ENCODE measurements at places on chromosomes 11 and 22.

DNA sequence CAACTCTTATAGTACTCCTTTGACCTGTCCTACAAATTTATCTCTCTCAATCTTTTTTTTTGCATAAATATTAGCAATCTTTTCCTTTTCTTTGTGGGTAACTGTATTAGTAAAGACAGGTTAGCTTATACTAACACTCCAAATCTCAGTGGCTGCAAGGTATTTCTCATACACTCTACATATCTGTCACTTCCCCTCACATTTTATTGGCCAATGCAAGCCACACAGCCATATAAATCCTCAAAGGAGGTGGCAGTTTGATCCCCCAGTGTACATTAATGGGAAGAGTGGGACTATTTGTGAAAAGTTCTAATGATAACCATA lies 42.6 kb upstream of the EED start:
- DNase-seq, result no peak

DNA sequence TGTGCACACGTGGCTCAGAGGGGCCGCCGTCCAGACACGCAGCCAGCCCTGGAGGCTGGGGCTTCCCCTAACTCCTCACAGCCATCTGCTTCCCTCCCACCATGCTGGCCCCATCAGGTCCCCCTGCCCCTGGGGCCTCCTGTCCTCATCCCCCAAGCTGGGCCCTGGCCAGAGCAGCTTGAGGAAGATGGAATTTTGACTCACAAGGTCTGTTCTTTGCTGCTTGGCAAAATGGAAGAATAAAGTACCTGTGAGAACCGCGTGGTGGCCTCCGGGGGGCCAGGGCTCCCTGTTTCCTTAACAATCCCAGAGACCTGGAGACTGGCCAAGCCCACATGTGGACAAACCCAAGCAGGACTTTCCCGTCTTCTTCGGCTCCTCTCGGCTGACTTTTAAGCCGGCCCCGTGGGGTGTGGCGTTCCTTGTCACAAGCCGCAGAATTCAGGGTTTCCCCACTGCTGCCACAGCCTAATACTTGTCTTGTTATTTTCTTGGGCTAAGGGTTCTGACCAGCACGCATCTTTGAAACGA lies 872.8 kb downstream of the BRD1 start:
- no peak for DNase-seq

DNA sequence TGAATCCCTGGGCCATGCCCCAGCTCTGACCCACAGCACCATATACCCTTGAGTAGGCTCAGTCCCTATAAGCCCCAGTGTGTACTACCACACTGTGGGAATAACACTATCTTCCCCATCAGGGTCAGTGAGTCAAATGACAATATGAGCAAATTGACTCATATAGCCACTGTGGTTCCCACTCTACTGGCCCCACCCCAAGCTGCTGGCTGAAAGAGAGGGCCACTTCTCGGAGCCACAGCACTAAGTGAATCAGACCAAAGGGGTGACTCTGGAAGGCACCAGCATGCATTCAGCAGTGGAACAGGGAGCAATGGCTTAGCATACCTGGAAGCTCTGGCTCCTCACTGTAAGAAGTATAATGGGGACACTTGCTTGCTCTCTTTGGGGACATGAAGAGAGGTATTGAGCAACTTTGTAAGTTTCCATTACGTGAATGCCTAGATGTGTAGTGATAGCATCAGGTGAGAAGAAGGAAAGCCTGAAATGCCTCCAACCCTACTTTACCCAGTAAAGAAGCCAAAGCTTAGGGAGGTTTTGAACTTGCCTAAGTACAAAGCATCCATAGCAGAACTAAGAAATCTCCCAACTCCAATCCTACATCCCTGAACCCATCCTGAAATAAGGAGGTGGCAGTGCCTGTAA lies 13.5 kb downstream of the CD59 start:
- no peak for DNase-seq

DNA sequence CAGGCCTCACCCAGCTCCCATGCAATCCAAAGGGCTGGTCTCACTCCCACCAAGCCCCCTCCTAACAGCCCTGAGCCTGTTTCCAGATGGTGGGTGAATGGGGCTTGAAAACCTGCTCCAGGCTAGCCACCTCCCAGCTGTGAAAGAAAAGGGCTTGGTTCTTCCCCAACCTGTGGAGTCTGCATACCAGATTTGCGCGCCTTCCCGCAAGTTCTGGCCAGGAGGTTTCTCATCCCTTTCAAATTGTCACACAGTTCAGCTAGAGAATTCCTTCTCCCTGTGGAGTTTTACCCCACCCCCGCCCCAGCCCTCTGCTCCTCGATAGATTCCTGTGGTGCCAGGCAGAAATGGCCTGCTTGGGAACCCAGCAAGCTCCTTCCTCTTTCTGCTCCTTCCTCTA lies 734.6 kb upstream of the FAT3 start:
- DNase-seq, result no peak

DNA sequence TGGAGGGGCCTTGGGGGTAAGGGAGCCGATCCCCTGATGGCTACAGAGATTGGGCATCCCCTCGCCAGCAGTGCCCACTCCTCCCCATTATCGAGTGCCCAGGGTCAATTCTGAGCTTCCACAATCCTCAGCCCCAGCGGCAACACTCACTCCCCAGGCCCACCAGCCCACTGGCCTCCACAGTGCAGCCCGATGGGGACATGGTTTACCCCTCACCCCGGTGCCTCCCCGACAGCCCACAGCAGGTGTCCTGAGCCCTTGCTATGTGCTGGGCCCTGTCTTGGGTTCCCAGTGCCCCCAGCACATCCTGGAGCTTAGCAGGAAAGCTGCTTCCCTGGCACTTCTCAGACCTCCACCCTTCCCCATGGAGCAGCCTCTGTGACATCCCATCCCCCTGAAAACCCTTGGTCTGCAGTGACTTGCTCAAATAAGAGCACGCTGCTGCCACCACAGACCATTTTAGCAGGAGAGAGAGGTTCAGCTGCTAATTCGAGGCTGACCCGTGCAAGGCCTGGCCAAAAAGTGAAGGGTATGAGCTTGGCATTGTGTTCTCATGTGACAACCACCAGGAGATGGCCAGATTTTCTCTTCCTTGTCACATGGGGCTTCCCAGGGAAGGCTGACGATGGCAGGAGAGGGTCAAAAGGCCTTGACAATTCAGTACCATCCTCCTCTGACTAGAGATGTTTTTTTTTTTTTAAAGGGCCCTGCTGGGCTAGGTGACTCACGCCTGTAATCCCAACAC lies 23.6 kb downstream of the KCNJ4 start:
- DNase-seq, result no peak

GRCh38 chr11:133922078-133922870 lies 34.5 kb downstream of the IGSF9B start:
- no peak for DNase-seq

DNA sequence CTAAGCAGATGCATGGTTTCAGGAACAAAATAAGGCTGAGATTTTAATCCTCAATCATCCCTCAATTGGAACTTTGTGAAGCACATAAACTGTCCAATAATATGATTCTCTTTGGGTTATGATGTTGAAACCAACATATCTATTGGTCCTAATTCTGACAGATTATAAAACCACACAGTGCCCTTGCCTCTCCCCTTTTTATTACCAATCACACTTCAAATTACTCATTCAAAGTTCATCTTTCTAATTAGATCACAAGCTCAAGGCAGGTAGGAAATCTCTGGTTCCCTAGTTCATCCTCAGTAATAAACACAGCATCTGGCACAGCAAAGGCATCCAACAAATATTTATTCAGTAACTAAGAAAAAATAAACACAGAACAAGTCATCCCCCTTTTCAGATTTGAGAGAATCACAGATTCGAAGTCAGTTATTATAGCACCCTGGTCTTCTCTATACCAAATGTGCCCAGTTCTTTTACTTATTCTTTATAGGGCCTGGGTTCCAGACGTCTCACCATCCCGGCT lies 611.6 kb downstream of the INSC start:
- DNase-seq, result no peak

GRCh38 chr11:446891-447290 lies 3.2 kb upstream of the PTDSS2 start:
- no peak for DNase-seq

DNA sequence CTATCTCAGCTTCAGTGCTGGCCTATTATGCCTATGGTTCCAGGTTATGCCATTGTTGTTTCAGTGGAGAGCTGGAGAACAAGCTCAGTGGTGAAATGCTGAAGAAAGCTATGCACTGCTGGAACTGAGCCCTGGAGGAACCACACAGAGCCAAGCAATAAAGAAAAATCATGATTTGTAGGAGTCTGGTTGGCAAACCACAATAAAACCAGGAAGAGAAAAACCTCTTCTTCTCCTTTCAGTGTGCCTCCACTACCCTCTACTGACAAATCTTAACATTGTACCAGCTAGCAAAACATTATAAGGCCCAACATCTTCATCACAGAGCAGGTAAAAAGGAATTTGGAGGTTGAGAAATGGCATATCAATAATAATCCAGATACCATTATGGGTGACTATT lies 5.3 kb downstream of the OR51F2 start:
- DNase-seq, result no peak

DNA sequence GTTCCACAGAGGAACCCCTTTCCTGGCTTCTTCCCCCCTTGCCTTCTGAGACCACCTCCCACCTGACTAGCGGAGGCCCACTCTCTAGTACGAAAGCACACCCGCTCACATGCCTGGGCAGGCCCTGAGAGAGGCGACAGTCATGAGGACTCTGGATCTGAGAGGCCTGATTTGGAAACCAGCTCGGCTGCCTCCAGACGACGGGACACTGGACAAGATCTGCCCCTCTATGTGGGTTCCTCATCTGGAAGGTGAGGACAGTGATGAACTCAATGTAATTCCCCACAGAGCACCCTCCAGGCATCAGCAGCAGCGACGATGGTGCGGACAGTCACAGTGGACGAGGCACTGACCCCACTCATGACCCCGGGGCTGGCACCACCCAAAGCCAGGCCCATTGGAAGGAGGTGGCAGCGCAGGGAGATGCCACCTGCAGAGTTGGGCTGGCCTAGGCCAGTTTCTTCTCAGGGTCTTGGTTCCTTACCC lies 7.5 kb downstream of the SULT4A1 start:
- no peak for DNase-seq

- DNase-seq, result no peak
These were observed 630.4 kb downstream of the METTL15 start for GRCh38 chr11:28738549-28738948.

GRCh38 chr22:30390974-30391691 lies 3.9 kb upstream of the RNF215 start:
- no peak for DNase-seq

DNA sequence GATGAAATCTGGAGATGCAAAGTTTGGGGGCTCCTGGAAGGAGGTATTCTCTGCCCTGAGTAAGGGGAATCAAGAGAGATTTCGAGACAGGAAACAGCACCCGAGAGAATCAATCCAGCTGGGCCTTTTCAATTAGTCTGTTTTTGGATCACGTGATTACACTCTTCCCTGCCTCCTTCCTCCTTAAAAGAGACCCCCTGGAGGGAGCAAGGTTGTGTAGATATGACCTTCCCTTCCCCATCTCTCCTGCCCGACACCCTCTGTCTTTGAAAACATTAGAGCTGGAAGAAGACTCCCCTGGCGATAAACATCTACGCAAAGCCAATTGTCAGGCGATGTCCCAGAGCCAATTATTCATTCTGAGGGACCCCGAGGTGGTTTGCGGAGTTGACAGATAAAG lies 407.9 kb downstream of the MIAT start:
- no peak for DNase-seq

GRCh38 chr22:36253523-36254490 lies 874 bp downstream of the APOL1 start:
- DNase-seq, result no peak

GRCh38 chr11:70233511-70233934 lies 30.4 kb downstream of the FADD start:
- no peak for DNase-seq

DNA sequence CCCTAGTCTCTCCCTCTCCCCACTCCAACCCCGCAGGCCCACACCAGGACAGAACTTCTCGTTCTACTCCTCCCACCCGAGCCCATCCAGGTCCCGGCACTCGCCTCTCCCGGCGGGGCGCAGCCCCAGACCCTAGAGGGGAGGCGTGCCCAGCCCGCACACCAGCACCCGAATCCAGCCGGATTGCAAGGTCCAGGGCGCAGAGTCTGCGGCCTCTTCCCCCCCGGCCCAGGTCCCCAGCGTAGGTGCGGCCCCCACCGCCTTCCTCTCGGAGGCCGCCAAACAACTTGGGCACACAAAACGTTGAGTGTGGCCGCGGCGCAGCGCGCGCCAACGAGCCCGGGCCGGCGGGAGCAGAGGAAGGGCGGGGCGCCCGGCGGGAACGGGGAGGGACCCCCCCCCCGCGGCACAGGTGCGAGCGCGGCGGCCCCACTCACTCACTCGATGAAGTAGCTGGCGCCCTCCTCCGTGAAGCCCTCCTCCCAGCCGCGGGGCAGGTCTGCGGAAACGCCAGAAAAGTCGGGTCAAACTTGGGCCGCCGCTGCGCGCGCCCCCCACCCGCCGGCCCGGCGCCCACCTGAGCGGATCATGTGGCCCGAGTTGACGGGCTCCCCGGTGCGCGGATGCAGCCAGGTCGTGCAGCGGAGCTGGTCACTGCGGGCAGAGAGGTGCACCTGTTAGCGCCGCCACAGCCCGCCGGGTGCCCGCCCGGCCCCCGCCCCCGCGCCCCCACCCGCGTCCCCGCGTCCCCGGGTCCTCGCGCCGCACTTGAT lies 480 bp downstream of the PLEKHA7 start:
- DNase-seq, result no peak

GRCh38 chr11:2154889-2155288 lies 6.1 kb downstream of the INS start:
- DNase-seq, result no peak

DNA sequence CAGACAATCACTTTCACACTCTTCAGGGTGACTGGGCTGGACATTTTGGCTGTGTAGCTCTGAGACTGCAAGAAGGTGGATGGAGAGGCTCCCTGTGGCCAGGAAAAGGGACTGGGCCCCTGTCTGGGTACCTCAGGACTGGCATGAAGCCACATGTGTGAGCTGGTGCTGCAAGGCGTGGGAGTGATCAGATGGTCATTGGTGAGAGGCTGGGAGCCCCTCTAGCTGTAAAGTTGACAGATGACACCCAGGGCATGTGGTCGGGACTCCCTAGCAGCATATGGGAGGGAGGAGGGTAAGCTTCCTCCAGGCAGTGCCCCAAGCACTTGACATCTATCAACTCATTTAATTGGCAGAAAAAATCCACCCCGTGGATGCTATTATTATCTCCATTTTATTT lies 18.9 kb upstream of the CABP2 start:
- no peak for DNase-seq

GRCh38 chr11:107744736-107745135 lies 32.9 kb upstream of the SLN start:
- no peak for DNase-seq

DNA sequence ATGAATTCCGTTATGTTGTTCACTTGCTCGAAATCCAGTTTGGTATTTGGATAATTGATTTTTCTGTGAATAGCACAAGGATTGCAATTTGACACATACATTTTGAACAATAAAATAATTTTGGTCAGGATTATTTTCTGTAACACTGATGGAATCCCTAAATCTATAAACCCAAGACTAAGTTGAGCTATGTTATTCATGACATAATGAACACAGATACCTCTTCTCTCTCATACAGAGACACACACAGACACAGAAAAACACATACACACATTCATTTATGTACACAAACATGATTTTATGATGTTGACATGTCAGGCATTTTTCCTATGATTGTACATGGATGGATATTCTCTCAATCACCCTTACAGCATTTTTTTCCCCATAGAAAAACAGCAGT lies at the start of gene OR4C5:
Gene OR4C5, minus strand, starts transcription at position 101 of the 400 bp plus-strand sequence. Its CDS starts 0 bp downstream, at position 101.
- DNase-seq, result no peak

- no peak for DNase-seq
These were observed 46.6 kb upstream of the MMP7 start for GRCh38 chr11:102577182-102577581.

- no peak for DNase-seq
These were observed 808.0 kb upstream of the LUZP2 start for GRCh38 chr11:23688835-23689234.
